Foreskin keratinocyte (primary cell): ENCODE measurements at places on chromosomes 2 and 18. TPM values are rescaled to one million over a fixed set of nuclear protein-coding genes. Genes with fewer than 3 reads are reported as not detected.

Gene SNTG2
- not detected in 2 replicates for polyA plus RNA-seq

Gene COL4A4
- 0.13 and 0.26 TPM in 2 replicates for polyA plus RNA-seq

Gene CCDC121
- 0.26 and 0.46 TPM in 2 replicates for polyA plus RNA-seq

Gene KCNG2
- not detected in 2 replicates for polyA plus RNA-seq

Gene CYRIA
- 0.04 and 0.22 TPM in 2 replicates for polyA plus RNA-seq

Gene CCDC150
- polyA plus RNA-seq: 2.4 and 2.5 TPM in 2 replicates

Gene ATP6V1B1
- polyA plus RNA-seq: 0.08 TPM in 1 of 2 replicates, not detected in the other

Gene ZNF804A
- not detected in 2 replicates for polyA plus RNA-seq

Gene REG1B
- not detected in 2 replicates for polyA plus RNA-seq
